ENCODE measurements at places on chromosomes 13 and 19.

- DNase-seq: no peak
These were observed at the start of gene ELL for GRCh38 chr19:18521692-18522123. ELL (minus strand) TSS chr19:18522070; CDS start chr19:18522055, 15 bp downstream.

DNA sequence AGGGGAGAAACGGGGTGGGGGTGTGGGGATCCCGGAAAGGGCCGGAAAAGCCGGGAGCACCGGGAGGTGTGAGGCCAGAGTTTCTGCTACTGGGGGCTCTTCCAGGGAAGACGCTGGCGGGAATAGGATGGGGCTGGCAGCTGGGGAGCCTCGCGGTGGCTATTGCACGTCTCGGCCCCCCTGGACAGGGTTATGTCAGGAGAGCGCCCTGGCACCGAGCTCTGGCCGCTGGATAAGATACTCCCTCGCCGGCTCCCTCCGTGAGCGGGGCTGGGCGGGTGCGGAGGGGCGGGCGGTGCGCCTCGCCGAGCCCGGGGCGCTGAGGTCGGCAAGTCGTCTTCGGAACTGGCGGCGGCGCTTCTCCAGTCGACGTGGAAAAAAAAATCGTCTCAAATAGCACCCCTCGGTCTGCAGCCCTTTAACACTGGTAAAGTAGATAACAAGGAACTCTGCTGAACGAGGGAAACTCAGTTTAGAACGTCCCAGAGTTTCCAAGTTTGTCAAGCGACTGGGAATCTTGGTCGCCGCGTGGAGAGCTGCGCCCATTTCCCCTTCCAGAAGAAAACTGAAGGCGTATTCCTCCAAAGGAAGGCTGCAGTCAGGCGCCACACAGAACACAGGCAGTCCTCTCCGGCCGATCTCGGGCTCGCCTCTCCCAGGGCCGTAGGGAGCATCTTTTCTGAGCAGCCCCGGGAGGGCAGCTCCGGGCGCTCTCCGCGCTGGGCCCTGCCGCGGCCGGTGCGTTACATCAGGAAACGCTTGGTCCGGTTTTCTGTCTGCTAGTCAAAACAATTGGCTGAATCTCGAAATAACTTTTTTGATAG lies 115.1 kb downstream of the KCNRG start:
- peak; percentile 86 for DNase-seq

DNA sequence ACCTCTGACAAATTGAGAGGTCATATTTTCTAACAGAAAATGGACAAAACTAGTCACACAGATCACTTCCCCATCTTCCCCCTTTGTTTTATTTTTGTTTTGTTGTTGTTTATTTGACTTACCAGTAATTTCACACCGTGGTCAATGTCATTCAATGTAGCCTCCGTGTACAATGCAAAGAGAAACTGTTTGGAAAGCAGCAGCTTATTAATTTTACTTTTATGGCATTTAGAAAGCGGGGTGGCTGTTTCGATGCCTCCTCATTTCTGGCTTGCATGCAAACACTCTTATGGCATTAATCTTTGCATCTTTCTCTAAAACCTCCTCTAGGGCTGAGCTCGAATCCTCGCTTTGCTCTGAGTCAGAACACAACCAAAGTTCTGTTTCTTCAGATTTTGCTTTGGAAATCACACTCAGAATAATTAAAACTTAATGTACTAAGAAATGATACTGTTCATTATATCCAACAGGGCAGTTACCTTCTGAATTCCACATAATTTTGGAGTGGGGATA lies 77.0 kb downstream of the ZNF536 start:
- DNase-seq: no peak

DNA sequence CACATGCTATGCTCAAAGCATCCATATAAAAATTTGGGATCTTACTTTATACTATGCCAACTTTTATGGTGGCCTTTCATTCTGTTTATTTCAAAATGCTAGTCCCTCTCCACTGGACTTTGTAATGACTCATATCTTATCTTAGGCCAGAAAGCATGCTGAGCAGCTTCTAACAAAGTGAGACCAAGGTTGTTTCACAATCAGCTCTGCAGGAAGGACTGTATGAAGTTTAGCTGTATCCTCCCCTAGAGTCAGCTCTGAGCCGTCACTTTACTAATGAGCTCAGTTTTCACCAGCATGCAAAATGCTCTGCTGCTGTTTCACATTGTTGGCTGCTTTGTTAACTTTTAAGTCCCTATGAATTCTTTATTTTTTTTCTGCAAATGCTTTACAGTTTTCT lies 1608.8 kb downstream of the OLFM4 start:
- DNase-seq: no peak

DNA sequence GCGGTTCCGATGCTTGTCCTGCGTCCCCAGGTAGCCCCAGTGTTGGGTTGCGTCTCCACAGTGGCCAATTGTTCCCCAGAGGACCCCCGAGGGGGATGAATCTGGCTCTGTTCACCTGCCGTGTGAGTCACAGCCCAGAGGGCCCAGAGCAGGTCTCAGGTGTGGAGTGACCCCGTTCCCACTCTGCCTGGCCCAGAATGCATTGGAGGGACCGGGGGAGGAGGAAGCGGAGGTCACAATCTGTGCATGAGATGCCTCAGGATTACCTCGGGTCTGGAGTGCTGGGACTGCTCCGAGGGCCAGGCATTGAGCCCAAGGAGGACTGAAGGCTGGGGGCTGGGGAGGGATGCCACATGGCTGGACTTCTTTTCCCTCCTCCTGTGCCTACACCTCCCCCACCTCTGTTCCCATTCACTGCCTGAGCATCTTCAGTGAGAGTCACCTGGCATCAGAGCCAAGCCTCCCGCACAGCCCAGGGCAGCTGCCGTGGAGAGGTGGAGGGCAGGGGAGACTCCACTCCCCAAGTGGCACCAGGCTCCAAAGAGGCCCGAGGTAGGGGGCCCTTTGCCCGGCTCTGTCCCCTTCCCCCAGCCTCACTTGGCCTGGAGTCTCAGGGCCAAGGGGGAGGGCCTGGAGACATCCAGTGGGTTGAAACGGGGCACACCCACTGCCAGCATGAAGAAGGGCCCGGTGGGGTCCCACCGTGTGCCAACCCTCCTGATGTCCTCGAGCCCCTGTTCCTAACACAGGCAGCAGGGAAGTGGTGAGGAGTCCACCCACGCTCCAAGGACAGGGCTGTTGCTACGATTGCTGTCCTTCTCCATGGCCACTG lies 81.1 kb downstream of the CHST8 start:
- DNase-seq: no peak

GRCh38 chr19:5130371-5131030 lies 161.6 kb downstream of the KDM4B start:
- no peak for DNase-seq

DNA sequence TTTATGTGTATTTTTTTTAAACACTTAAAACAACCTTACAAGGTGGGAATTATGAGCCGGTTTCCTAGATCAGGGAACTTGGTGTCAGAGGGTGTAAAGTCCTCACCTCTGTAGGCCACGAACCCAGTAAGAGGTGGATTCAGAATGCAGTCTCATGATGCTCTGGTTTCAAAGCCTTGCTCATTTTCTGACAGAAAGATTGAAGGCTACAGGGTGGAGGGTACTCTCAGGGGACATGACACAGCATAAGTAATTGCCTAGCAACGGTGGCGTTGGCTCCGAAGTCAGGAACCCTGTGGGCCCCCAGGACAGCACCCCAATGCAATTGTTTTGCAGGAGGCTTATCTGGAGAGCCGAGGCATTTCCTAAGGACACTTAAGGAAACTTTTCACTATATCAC lies 794.7 kb downstream of the EFNB2 start:
- no peak for DNase-seq

DNA sequence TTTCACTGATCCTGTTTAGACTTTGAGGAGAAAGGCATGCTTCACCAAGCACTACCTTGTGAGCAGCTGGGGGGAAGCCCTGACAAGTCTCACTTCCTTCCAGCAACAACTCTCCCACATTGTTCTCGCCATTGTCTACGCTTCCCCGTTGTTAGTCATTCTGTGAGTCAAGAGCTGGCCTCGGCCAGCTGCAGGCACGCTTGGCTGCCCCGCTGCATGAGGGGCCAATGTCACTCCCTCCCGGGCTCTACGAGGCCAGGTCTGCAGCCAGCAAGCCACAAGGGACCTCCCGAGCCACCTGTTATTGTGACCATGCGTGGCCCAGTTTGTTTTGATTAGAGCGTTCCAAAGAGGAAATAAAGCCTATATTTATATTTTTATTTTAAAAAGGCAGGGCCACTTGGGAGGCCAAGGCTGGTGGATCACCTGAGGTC lies 220.9 kb downstream of the FOXO1 start:
- DNase-seq: no peak

- DNase-seq: no peak
These were observed 22.0 kb upstream of the SLC7A9 start for GRCh38 chr19:32891609-32892008.

GRCh38 chr19:15198951-15199660 lies 1.7 kb downstream of the NOTCH3 start:
- DNase-seq: no peak

- DNase-seq: no peak
These were observed 10.3 kb upstream of the EDNRB start for GRCh38 chr13:77928909-77929308.

DNA sequence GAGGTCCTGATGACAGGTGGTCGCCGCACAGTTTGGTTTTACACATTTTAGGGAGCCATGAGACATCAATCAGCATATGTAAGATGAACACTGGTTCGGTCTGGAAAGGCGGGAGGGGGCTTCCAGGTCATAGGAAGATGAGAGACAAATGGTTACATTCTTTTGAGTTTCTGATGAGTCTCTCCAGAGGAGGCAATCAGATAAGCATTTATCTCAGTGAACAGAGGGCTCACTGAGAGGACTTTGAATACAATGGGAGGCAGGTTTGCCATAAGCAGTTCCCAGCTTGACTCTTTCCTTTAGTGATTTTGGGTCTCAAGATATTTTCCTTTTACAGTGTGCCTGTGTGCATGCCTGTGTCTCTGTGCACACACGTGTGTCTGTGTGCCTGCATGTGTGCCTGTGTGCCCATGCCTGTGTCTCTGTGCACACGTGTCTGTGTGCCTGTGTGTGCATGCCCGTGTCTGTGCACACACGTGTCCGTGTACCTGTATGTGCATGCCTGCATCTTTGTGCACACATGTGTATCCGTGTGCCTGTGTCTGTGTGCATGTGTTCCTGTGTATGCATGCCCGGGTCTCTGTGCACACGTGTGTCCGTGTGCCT lies 35.5 kb upstream of the TMEM255B start:
- DNase-seq: no peak

DNA sequence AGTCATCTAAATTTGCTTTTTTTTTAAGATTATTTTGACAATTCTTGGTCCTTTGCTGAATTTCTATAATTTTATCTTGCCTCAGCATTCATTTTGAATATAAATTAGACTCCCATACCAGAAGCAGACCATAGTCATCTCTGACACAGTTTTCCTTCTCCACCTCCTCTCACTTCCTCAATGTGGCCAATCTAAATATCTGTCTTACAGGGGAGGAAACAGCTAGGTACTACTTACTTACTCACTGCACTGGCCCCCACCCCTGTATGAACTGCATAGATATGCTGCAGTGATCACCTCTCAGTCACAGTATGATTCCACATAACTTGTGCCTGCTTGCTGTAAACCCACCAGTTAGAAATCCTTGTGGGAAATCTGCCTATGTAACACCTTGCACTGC lies 665.6 kb downstream of the FGF9 start:
- DNase-seq: no peak

- DNase-seq: no peak
These were observed 204 bp upstream of the PDX1 start for GRCh38 chr13:27919659-27919933.

GRCh38 chr13:23947893-23948292 lies 50.6 kb upstream of the C1QTNF9B start:
- DNase-seq: no peak

GRCh38 chr19:4984438-4984990 lies 15.6 kb downstream of the KDM4B start:
- no peak for DNase-seq

DNA sequence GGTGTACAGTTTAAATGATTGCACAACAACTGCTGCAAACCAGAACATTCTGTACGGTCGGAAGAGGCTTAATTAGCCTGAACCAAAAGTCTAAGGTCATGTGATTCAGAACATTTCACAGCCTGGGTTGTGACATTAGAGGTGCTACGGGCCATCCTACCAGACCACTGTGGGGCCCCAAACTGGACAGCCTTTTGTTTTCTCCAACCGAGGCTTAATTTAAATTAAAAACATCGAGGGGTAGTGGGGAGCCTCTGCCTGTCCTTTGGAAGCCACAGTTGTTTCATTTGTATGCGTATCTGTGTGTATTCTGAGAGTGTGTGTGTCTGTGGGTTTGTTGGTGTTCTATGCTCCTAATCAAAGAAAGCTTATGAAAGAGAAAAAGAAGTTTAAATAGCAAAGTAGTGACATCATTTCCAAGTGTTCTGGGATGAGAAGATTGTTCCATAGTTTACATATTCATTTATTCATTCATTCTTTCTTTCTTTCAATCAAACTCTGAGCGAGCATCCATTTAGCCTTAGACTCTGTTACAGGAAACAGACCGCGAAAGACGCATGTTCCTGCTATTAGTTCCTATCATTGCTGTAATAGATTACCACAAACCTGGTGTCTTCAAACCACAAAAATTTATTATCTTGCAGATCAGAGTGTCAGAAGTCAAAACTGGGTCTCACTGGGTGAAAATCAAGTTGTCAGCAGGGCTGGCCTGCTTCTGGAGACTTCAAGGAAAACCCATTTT lies 444.8 kb downstream of the FOXO1 start:
- no peak for DNase-seq

DNA sequence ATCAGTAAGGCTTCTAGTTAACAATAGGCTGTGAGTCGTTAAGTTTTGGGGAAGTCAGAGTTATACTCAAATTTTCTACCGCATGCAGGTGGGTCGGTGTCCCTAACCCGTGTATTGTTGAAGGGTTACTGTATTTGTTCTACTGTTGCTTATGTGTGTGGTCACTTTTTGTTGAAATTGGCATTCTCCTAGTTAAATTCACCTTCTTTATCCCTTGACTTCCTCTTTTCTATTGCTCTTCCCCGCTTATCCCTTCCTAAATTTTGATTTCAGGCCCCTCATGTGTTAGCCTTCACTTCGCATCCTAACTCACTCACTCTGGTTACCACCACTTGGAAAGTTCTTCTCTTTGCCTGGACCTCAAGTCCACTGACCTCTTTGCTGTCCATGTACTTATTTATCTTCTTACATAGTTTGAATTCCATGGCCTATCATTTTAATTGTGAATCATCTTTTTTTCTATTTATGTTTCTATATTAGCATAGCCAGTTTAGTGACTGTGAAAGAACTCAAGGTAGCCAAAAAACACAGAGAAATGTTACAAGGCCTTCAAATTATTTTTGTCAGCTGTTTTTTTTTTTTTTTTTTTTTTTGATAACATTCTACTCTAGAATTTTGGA lies 52.9 kb downstream of the NDFIP2 start:
- no peak for DNase-seq

DNA sequence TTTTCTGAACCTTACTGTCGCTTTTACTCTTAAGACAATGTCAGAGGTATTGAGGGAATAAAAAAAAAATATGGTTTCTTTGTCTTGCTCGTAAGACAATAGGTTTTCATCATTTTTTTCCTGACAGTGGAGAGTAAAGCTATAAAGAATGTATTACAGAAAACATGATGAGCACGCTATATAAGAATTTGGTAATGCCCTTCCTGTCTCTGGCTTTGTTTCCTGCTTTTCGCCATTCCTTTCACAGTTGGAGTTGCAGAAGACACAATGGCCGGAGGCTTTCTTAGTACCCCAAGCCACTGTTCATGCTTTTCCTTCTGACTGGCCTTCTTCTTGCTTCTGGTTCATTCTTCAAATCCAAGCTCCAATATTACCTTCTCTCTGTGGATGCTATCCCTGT lies 101.0 kb upstream of the DACH1 start:
- no peak for DNase-seq
